ENCODE measurements at places on chromosomes 4 and X.

GRCh38 chr4:148108766-148109165 is 333.4 kb downstream of the NR3C2 start:
- DNase-seq, result no peak

- no peak for DNase-seq
These were observed 661.6 kb downstream of the RAPGEF2 start for GRCh38 chr4:159764343-159764952.

DNA sequence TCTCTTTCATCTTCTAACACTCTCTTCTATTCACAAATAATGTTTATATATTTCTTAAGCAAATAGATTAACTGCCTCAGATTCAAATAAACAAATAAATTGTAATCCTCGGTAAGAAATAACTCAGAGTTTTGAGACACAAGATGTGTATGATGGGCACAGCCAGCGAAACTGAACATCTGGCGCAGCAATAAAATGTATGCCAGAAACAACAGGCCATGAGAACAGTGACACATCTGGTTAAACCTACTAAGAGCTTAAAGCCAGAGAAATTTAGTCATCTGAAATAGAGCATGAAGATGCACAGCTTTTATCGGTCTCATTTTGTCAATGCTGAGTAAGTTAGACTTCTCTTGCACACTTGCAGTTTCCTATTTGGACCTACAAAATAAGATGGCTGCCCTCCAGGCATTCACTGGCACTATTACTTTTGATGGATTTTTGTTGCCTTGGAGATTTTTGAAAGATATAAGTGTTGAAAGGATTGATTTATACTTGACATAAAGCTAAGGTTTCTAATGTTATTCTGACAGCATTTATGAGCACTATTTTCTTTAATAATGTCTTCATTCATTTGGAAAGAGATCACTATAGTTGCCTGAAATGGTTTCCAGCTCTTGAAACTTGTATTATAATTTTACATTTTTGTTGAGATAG is 1444.0 kb downstream of the PCDH18 start:
- no peak for DNase-seq

DNA sequence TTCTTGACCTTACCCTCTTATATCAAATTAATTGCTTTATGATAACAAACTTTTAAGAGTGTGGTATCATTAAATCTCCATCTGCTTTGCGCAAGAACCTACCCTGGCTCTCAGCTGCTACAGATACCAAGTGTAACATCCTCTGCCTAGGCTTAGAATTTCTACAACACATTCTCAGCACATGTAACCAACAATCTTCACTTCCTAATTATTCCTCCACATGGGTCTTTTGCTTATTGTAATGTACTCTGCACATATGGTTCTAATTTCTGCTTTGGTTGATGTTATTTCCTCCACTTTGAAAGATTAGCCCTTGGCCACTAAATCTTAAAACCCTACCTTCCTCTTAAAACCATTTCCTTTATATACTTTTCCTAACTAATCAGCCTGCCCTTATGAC is 242.4 kb downstream of the ARHGAP24 start:
- no peak for DNase-seq

DNA sequence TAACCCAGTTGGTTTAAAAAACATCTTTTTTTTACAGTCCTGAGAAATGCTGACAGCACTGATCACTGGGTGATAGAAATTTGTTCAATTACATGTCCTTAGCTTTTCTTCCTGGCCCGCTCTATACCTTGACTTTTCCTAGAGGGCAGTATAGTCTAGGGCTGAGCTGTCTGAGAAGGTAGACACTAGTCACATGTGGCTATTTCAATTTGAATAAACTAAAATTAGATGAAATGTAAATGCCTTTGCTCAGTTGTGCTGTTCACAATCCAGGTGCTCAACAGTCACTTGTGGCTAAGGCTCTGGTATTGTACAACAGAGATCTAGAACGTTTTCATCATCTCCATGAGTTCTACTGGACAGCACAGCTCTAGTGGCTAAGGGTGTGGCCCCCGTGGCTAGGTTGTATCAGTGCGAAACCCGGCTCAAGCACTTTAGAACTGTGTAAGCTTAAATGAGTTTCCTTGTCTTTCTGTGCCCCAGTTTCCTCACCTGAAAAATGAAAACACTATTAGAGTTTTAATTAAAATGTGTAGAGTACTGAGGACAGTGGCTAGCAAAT is 111.6 kb upstream of the WDR17 start:
- DNase-seq, result no peak

GRCh38 chr4:13678186-13678924 is 50.8 kb upstream of the BOD1L1 start:
- no peak for DNase-seq

GRCh38 chrX:153375571-153375970 is 25.6 kb downstream of the PNMA6E start:
- no peak for DNase-seq

DNA sequence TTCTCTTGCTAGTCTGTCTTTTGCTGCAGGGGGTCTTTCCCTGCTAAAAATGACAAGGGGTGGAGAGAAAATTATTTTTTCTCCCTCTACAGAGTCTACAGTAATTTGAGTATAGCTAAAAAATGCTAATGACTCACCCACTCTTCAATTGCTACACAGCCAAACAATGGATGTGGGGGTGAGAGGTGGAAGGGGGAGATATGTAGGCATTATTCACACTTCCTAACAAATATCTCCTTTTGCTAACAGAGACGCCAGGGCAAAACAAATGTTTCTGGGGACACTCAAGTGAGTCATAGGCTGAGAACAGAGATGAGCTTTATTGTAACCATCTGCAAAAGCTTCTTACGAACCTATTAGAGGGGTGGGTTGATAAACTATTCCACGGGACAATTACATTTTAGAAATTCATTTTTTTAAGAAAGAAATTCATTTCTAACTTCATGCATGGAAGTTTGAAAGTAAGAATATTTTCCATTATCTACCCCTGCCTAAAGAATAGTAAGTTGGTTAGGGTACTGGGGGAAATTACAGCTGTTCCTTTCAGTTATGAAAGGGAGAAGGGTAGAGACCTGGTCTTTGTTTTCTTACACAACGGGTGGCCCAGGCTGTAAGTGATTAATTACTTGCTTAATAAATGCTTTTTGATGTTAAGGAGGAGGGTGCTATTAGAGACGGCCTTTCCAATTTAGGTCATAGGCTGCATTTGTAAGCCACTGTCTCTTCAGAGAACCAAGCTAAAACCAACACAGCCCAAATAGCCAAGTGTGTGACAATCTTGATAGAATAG is 12.8 kb downstream of the SCD5 start:
- DNase-seq, result no peak

DNA sequence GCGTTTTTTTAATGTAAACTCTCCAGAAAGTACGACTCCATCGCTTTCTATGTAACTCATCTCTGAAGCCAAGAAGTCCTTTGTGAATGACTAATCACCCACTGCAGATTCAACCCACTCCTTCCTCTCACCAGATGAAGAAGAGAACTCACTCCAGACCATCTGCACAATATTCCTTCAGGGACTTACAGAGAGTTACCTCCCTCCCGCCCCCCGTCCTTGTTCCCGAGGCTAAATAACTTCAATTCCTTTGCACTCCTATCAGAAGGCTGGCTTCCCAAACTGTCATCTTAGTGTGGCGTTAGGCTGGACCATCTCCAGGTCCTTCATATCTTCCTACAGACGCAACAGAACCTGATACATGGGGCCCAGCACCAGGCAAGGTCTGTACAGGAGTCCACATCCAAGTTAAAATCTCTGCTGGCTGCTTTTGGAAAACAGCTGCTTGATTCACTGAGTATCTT is 82.4 kb downstream of the AFAP1 start:
- DNase-seq, result no peak

DNA sequence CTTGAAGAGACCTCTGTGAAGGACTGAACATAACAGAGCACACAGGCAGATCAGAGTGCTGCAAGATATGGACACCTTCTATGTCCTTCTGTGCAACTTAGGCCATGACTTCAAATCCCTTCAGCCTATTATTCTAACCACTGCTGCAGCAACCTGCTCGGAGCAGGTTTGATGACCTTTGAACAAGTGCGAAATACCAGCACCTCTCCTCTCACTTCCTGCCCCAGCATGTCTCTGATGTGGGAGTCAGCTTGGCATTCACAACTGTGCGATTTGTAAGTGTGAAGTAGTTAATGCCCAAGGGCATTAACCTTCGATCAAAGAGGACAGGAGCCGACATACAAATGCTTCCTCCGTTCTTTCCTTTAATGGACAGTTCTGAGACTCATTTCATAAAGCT is 1.6 kb upstream of the EXOC1 start:
- no peak for DNase-seq

DNA sequence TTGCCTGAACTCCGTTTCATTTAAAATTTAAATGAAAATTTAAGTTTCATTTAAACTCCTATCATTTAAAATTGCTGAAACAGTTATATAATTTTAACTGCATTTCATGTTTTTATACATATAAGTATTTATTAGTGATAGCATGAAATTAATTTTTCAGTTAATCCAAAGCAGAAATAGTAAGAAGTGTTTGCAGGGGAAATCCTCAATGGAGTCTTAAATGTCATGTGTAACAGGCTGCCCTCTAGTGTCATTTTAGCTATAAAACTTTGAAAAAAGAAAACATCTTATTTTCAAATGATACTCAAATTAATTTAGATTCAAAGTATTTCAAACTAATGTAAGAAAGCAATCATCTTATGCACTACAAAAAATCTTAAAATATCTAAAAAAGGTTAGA is 27.2 kb downstream of the TAPT1 start:
- no peak for DNase-seq

GRCh38 chr4:18398661-18399060 is 377.1 kb upstream of the LCORL start:
- no peak for DNase-seq

All from stimulated activated CD4-positive, alpha-beta T cell treated with anti-CD3 and anti-CD28 coated beads, Interleukin-1b, Interleukin-23, amount 100 ng/mL, for 1 hour (primary cell).